ENCODE measurements at places on chromosomes 11 and 22. TPM values are rescaled to one million over a fixed set of nuclear protein-coding genes. Genes with fewer than 3 reads are reported as not detected.

The CFAP300 gene
- total RNA-seq, result 5.6 TPM

The OR52A1 gene
- total RNA-seq, result not detected

The MRPL21 gene
- total RNA-seq, result 33.3 TPM

The IL10RA gene
- total RNA-seq, result 4.2 TPM

The BRSK2 gene
- 50.6 TPM for total RNA-seq

The MAPK8IP2 gene
- total RNA-seq, result 22.7 TPM

The DRAP1 gene
- 54.6 TPM for total RNA-seq

The WNT11 gene
- 6.9 TPM for total RNA-seq

The CHRNA10 gene
- 0.88 TPM for total RNA-seq

The KCNJ5 gene
- 4.3 TPM for total RNA-seq

The MRTFA gene
- total RNA-seq, result 79.2 TPM

The C11orf86 gene
- not detected for total RNA-seq

The PRG2 gene
- not detected for total RNA-seq

The PRDM11 gene
- total RNA-seq, result 30.3 TPM

The INPP5J gene
- total RNA-seq, result 2.7 TPM

The OR10A2 gene
- total RNA-seq, result 0.22 TPM

The VEGFB gene
- total RNA-seq, result 61.7 TPM

The OR8D1 gene
- not detected for total RNA-seq

The SULT4A1 gene
- total RNA-seq, result 10.0 TPM

The FAM180B gene
- total RNA-seq, result 1.2 TPM

The EIF3M gene
- 318 TPM for total RNA-seq

The ZFP91 gene
- total RNA-seq, result 63.9 TPM

The NPAS4 gene
- total RNA-seq, result 0.82 TPM

The MMP27 gene
- 1.2 TPM for total RNA-seq

The UBQLNL gene
- 1.2 TPM for total RNA-seq

The KCNJ1 gene
- not detected for total RNA-seq

The MS4A4A gene
- total RNA-seq, result 3.6 TPM

The SUSD2 gene
- 2.6 TPM for total RNA-seq

The PATE4 gene
- total RNA-seq, result not detected

The EHBP1L1 gene
- total RNA-seq, result 51.2 TPM

The ROM1 gene
- total RNA-seq, result 86.4 TPM

The CRACR2B gene
- 9.5 TPM for total RNA-seq

The LRRC56 gene
- total RNA-seq, result 1.2 TPM

The TNNI2 gene
- total RNA-seq, result 103 TPM

The GANAB gene
- total RNA-seq, result 175 TPM

The SYT12 gene
- 0.27 TPM for total RNA-seq

The TIMP3 gene
- total RNA-seq, result 237 TPM

The MAP6 gene
- 57.5 TPM for total RNA-seq

The OSBP2 gene
- 59.9 TPM for total RNA-seq

The MAJIN gene
- total RNA-seq, result not detected

The RFPL2 gene
- total RNA-seq, result not detected

The ASCL2 gene
- total RNA-seq, result 0.82 TPM

The PKP3 gene
- total RNA-seq, result 5.5 TPM

The DNAJB7 gene
- not detected for total RNA-seq

The OR56A1 gene
- total RNA-seq, result 0.11 TPM

The MMP20 gene
- total RNA-seq, result 0.16 TPM

The HORMAD2 gene
- total RNA-seq, result 1.6 TPM

All from camera-type eye (tissue), 1 donor.